Astrocyte (in vitro differentiated cells and primary cell): ENCODE measurements at places on chromosomes 13 and 19.

DNA sequence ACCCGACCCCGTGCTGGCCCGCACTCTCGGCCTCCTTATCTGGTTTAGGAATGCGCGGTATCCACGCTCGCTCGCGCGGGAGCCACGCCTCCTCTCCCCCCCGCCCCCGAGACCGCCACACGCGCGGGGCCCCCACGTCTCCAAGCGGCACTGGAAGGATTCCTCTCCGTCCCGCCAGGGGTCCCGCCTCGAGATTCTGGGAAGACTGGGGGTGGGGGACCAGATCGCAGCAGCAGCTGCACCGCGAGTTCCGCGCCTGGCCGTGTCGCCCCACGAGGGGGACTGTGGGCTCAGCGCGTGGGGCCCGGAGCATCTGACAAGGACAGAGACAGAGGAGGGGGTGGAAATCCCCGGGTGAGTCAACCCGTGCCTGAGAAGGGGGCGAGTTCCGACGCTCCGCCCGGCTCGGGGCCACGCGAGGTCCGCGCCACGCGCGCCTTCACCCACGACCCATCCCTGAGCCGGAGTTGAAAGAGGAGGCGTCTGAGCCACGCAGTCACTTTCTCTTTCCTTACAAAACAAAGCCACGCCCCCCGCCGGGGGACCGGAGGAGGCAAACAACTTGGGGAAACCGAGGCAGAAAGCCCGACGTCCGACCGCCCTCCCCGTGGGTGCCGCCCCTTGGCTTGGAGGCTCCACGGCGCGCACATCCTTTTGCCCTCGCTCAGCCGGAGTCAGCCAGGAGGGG lies 814 bp downstream of the S1PR2 start:
- no peak for DNase-seq

DNA sequence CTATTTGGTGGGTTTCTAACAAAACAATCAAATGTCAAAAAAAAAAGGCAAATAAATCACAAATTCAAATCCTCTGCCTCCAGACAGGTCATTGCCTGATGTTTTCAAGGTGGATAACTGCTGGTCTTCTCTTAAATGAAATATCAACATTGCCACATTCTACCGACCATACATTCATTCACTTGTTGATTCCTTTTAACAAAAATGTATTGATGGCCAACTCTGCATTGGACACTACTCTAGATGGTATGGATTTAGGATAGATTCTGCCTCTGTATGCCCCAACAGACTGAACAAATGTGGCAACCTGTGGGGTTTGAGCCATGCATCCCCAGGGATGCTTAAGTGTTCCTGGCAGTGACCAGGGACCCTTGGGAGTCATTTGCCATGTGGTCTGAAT lies 87.6 kb upstream of the STK24 start:
- no peak for DNase-seq

DNA sequence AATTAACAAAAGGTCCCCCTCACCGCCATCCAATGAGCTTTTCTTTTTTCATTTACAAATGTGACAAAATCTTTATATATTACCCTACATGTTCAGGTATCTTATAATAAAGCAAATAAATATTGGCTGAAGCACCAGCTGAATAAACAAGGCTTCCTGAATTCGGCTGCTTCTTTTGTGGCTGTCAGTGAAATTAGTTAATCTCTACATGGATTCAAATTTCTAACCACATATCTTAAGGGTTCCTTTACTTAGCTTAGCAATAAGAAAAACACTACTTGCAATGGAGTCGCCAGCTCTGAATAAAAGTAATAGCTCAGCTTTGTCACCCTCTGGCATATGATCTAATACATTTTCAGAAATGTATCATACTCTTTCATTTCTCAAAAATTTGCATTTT lies 104.3 kb downstream of the CCNA1 start:
- peak; percentile 75 for DNase-seq

GRCh38 chr19:16180611-16181010 lies 4.6 kb upstream of the FAM32A start:
- peak; percentile 80 for DNase-seq

- DNase-seq: no peak
These were observed 187.3 kb downstream of the ZNF536 start for GRCh38 chr19:30559446-30559845.

DNA sequence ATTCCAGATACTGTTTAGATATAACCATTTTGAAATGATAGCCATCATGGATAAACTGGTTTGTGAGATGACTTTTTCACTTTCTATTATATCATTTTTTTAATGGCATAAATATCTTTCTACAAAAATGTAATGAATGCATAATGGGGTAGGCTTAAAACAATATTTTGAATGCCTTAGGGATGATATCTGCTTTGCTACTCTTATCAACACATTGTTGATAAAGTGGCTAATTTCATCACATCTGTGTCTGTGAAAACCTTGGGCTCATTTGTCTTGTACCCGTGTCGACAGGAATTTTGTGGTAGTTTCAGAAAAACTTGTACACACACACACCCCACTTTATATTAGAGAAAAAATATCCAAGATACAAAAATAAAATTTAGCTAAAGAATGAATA lies 44.1 kb downstream of the SLITRK6 start:
- DNase-seq: peak; percentile 8

DNA sequence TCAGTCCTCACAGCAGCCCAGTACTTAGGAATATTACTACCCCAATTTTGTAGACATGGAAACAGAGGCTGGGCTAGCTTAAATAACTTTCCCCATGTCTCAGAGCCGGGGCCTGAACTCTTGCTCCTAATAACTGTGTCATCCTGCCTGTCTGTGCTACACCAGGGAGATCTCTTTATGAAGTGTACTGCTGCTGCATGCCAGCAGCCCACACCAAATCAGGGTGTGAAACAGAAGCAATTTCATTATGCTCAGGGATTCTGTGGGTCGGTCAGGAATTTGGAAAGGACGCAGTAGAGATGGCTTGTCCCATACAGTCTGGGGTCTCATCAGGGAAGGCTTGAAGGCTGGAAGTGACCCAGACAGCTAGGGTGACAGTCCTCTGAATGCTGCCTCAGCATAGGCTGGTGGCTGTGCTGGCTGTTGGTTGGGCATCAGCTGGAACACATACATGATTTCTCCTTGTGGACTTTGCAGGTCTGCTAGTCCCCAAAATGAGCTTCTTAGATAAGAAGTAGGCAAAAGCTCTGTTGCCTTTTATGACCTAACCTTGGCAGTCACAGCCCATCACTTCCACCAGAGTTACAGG lies 22.6 kb downstream of the ZNF507 start:
- no peak for DNase-seq

DNA sequence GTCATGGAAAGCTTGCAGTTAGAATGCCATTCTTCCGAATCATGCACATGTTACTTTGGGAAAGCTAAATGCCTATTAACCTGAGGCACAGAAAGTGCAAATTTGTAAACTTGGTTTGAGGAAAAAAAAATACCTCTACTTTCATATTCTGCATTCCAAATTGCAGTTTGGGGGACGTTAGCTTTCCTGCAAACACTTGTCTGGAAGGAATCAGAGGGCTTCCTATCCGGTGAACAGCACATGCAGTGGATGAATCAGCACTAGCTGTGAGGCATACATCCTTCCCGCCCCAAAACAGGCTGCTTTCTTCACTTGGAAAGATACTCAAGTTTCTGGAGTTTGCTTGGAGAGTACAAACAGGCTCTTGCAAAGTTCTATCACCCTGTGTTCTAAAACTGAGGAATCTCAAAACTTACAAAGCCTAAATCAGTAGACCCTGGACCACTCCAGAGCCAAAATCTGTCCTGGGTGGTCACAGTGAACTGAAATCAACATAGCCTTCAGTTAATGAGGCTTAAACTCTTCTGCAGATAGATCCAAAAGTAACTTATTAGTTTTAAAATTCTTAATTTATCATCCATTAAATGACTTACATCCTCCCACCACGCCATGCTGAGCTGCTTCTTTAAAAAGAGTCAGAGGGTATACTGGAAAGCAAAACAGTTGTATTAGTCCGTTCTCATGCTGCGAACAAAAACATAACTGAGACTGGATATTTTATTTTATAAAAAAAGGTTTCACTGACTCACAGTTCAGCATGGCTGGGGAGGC lies 802.3 kb upstream of the ARGLU1 start:
- DNase-seq: peak; percentile 76

- no peak for DNase-seq
These were observed 398.9 kb downstream of the GPC6 start for GRCh38 chr13:93625536-93625935.

- DNase-seq: no peak
These were observed 18.3 kb downstream of the UBAC2 start for GRCh38 chr13:99218969-99219368.

- DNase-seq: no peak
These were observed 855.9 kb upstream of the KLHL1 start for GRCh38 chr13:70964124-70964523.

DNA sequence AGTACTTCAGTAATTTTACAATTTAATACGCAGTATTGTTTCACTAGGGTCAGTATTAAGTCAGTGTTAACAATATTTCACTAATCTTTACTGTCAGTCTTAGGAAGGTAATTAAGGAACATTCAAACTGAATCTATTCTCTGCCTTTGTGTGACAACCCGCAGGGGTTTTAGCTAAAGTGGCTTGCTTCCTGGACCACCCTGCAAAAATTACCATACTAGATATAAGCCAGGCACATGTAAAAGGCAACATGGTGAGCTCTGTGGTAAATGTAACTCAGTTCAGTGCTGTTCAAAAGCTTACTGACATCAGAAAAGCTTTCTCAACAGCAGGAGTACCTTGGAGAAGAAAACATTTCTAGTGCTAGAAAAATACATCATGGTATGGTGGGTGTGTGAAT lies 116.7 kb downstream of the FREM2 start:
- DNase-seq: no peak

DNA sequence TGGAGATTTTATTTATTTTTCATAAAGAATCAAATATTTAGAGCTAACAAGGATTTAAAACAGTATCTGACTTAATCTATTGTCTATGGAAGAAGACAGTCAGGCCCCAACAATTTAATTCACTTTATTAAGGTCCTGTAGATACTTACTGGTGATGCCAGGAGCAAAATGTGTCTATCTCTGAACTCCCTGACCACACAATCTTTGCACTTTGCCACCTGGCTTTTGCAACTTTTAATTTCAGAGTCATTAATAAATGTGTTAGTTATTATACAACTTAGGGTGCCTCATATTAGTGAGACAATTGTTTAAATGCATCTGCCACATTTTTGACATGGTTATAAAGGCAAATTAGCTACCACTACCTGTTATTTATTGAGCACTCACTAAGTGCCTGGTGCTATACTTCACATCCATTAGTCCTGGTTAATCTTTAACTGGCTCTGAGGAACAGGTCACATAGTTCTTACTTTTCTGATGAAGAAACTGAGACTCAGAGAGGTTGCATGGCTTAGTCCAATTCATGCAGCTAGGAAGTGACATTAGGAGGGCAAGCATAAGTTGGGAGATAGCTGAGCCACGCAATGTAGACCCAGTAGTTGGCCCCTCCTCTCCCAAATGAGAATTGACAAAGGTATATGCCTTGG lies 297.9 kb downstream of the DCT start:
- no peak for DNase-seq

GRCh38 chr13:24348385-24348784 lies 39.0 kb downstream of the C1QTNF9 start:
- no peak for DNase-seq

GRCh38 chr13:47499358-47500150 lies 501.5 kb downstream of the SUCLA2 start:
- DNase-seq: peak; percentile 85

DNA sequence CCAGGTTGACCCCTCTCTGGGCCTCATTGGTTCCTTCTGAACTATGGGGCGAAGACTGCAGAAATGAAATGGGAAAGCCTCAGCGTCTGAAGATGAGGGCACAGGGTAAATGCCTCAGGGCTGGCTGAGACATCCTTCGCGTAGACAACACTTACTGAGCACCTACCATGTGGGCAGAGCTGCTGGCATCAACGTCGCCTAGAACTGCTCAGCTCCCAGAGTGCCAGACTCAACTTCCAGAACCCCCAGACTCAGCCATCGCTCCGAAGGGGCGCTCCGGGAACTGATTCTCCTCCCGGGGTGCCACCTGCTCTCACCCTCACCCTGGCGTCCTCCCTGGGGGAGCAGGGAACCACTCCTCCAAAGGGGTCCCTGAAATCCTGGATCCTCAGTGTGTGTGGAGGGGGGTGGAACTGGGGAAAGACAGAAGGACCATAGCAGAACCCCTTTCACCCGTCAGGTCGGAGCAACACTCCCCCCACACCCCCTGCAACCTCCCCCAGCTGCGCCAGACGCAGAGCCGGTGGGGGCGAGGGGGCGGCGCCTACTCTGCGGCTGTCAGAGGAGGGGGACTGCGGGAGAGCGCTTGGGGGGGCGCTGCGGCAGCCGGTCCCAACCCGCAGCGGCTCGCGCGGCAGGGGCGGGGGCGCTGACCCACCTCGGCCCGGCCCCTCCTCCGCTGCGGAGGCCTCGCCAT lies 8.2 kb upstream of the NFIC start:
- no peak for DNase-seq

GRCh38 chr13:20969182-20969581 lies 66.6 kb upstream of the XPO4 start:
- peak; percentile 50 for DNase-seq

DNA sequence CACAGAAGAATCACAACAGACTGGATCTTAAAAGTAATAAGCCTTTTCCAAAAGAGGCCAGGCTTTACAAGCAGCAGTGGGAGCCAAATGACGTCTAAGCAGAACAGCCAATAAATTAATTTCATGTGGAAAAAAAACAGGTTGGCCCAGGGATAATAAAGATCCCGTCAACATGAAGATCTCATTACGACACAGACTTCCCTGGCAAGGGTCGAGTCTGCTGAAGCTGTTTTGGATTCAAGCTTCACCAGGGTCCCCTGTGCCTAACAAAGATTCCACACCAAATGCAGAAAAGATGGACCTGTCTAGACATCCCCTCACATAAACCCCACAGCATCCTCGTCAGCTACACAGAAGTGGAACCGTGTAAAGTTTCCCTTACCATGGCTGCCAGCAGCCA lies 215.1 kb upstream of the ZNF507 start:
- DNase-seq: no peak
